ENCODE measurements at places on chromosomes 5 and 9.

DNA sequence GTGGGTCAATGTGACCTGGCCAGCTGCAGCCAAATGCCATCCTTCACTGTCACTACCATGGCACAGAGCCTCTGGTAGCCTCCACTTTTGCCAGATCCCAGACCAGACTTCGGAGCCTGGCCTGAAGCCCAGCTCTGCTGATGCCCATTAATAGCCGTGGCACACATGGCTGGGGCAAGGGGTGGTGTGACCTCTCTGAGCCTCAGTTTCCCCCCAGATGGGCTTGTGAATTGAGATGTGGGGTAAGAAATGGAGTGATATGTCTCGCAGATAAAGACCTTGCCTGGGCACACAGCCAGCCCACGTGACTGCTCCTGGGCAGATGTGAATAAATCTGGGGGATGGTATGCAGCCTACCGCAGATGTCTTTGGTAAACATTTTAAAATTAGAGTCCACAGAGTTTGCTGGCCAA, 13.9 kb downstream of the SUSD3 start:
- peak; percentile 4 for DNase-seq

DNA sequence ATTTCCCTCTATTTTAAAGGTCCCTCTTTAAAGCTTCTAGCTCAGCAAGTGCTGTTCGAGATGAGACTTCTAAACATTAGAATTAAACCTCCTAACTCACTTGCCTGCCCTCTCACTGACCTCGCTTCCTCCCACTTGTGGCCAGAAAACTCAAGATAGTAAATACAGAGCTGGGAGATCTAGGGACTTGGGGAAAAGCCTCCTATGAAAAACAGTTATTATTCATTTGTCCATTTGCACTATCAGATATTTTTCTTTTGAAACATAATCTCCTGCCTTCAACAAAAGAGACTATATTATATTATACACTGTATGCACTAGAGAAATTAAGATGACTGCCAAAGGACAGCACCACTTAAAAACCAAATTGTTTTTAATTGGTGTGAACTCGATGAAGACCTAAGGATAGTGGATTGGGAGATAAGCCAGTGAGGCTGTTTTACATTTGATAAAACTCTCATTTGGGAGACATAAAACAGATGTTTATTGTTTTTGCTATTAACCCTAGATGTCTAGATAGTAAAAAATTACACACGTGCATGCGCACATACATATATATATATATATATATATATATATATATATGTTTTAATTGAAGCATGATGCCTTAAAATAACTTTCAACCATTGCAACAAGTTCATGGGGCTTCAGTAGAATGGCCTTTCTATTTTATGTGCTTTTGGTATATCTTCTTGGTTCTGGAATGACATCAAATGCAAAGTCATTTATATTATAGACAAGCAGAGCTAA, 229.4 kb downstream of the ADAMTSL1 start:
- no peak for DNase-seq

GRCh38 chr9:104808035-104808614, 44.2 kb downstream of the NIPSNAP3B start:
- DNase-seq: no peak

GRCh38 chr5:55902696-55903095, 51.5 kb downstream of the IL31RA start:
- DNase-seq: no peak

GRCh38 chr9:128005923-128006322, 25.1 kb upstream of the EEIG1 start:
- no peak for DNase-seq

DNA sequence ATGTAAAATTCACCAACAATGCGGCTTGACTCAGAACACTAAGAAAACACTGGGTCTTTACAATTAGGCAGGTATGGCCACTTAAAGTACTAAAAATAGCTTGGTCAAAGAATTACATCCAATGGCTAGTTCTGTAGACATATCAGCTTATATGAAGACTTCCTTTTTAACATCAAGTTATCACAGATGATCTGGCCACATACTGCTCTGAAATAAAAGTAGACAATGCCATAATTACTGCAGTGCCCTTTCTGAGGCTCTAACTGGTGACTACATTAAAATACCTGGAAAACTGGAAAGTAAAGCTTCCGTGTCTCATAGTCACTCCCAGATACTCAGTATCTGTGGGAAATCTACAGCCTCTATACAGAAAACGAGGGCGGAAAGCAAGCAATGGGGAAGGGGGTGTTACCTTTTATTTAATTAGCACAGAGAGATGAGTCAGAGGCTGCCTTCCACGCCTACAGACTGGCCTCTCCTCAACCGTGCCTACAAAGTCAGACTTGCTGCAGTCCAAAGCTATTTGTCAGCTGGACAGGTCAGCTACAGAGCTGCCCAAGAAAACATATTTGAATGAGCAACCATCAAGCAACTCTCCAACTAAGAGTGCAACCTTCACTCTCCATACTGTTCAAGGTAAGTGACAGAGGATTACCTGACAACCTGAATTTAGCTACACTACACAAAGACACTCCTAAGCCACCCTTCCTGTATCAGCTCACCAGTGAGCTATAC, 8.7 kb downstream of the SERINC5 start:
- DNase-seq: peak; percentile 82

GRCh38 chr5:138844125-138844461, 31.0 kb downstream of the LRRTM2 start:
- DNase-seq: no peak

- DNase-seq: no peak
These were observed 229.5 kb upstream of the NMUR2 start for GRCh38 chr5:152634586-152634985.

GRCh38 chr5:160539431-160539830, 117.8 kb downstream of the PTTG1 start:
- no peak for DNase-seq

DNA sequence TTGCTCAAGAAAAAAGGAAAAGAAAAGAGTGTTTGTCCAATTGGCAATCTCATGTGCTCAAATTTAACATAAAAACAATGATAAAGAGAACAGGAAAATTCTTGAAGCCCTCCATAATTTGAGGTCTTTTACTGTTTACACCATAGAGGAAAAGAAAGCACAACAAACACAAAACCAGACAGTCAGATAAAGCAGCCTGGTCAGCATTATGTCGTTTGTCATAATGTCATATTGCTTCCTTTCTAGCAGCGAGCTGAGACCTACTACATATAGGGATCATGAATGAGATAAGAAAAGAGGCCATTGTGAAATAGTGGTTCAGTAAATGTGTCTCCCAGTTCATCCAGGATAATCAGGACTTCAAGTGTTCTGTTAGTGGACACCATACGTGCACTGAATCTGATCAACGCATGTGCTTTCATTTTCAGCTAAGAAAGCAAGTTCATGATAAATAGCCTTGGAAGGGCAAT, 64.7 kb upstream of the SELENOP start:
- DNase-seq: no peak

DNA sequence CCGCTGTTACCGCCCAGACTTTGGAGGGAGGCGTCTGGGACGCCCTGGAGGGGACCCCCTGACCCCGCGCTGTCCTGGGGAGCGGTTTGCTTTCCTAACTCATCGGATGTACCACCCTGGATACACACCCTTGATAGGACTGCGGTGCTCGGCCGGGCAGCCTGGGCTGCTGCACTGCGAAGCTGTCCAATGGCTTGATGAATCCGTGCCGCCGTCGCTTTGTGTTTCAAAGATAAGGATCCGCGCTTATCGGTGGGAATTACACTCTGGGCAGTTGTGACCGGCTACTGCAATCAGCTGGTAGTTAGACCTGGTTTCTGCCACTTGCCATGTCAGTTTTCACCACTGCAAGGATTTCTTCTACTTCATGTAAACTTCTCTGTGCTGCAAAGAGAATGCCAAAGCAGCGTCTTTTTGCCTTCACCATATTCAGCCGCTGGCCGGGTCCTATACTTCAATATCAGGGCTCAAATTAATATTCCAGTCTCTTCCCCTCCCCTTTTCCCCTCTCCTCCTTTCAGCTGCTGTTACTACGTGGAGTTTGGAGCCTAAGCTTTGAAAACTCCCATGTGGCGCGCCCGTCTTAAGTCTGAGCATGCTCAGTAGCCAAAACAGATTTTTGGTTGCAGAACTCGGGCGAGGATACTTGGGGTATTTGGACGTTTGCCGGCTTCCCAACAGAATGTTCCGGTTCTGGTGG, 727 bp downstream of the SMAD5 start:
- no peak for DNase-seq

GRCh38 chr9:117315236-117315635, 99.6 kb downstream of the ASTN2 start:
- no peak for DNase-seq

Data from AG04449 (cell line).